PC-3 (cell line): ENCODE measurements at places on chromosomes 12 and 14. TPM values are rescaled to one million over a fixed set of nuclear protein-coding genes. Genes with fewer than 3 reads are reported as not detected.

Gene RPL6
- total RNA-seq: 1,342 and 1,509 TPM in 2 replicates

- peaks cover 6% of the 10 kb centered on the region; the same call in 1 of the 2 replicates for H3K36me3 ChIP-seq
- no peaks in the 10 kb centered on the region for H3K27me3 ChIP-seq
- DNase-seq: peak; percentile 25
- no peak overlapping the region for H3K4me3 ChIP-seq
- no peak overlapping the region for H3K27ac ChIP-seq
These were observed 6.2 kb upstream of the ATP6V0A2 start for GRCh38 chr12:123705935-123706334.

Gene BATF
- total RNA-seq: not detected in 2 replicates

DNA sequence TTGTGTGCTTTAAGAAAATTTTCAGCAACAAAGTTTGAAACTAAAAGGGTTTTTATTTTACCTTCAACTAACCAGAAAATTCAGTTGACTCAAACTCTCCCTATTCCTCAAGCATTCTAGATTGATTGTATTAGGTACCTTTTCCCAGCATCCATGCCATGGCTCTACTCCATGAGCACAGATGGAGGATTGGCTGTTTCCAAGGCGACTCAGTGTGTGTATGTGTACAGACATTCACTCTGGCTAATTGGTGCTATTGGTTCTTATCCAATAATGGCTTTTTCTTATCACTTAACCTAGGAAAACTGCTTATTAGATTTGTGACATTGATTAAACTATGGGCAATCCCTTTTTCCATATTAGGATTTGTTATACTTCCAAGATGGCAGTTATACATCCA, 202.6 kb downstream of the ANO6 start:
- peaks cover 15% of the 10 kb centered on the region for H3K4me1 ChIP-seq
- H3K27ac ChIP-seq: no peak overlapping the region
- H3K36me3 ChIP-seq: 0 out of 2 replicates have a peak, but pooled peaks cover 5% of the 10 kb centered on the region
- no peak for DNase-seq
- no peaks in the 10 kb centered on the region for H3K27me3 ChIP-seq

DNA sequence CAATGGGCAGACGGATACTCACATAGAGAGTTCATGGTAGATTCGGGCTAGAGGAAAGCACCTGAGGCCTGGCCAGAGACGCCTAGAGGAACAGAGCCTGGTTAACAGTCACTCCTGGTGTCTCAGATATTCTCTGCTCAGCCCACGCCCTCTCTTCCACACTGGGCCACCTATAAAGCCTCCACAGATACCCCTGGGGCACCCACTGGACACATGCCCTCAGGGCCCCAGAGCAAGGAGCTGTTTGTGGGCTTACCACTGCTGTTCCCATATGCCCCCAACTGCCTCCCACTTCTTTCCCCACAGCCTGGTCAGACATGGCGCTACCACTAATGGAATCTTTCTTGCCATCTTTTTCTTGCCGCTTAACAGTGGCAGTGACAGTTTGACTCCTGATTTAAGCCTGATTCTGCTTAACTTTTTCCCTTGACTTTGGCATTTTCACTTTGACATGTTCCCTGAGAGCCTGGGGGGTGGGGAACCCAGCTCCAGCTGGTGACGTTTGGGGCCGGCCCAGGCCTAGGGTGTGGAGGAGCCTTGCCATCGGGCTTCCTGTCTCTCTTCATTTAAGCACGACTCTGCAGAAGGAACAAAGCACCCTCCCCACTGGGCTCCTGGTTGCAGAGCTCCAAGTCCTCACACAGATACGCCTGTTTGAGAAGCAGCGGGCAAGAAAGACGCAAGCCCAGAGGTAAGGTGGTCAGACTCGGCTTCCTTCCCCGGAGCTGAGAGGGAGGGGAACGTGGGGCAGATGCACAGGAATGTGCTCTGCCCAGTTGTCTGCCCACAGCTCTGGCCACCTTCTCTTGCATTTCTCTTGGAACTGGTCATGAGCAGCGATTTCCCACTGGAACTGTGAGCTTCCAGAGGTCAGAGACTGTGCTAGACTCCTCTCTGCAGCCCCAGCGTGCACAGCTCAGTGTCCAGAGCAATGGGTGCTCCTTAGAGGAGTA, at the start of gene CD4:
TSS of gene CD4 (plus strand) at position 557 of the 953 bp plus-strand sequence. CDS start 10,611 bp downstream, outside the sequence.
- no peaks in the 10 kb centered on the region for H3K36me3 ChIP-seq
- DNase-seq: no peak
- no peak within 1 kb of the TSS for H3K27ac ChIP-seq

GRCh38 chr14:58752289-58752688, 114.5 kb downstream of the DACT1 start:
- peaks cover 38% of the 10 kb centered on the region for H3K4me1 ChIP-seq
- no peaks in the 10 kb centered on the region for H3K27me3 ChIP-seq
- H3K36me3 ChIP-seq: no peaks in the 10 kb centered on the region
- H3K27ac ChIP-seq: no peak overlapping the region
- H3K4me3 ChIP-seq: no peak overlapping the region
- DNase-seq: no peak
